NCI-H2081 (cell line): ENCODE measurements at places on chromosomes 2 and 18.

- DNase-seq = no peak
Measured at GRCh38 chr18:13568443-13569392, 157.6 kb downstream of the FAM210A start.

GRCh38 chr2:54949431-54949830, 100.8 kb downstream of the RTN4 start:
- no peak for DNase-seq

- no peak for DNase-seq
Measured at GRCh38 chr2:232203936-232204335, 174.6 kb upstream of the ALPP start.

GRCh38 chr2:44777036-44777435, 164.5 kb upstream of the SIX3 start:
- DNase-seq = peak; percentile 43

DNA sequence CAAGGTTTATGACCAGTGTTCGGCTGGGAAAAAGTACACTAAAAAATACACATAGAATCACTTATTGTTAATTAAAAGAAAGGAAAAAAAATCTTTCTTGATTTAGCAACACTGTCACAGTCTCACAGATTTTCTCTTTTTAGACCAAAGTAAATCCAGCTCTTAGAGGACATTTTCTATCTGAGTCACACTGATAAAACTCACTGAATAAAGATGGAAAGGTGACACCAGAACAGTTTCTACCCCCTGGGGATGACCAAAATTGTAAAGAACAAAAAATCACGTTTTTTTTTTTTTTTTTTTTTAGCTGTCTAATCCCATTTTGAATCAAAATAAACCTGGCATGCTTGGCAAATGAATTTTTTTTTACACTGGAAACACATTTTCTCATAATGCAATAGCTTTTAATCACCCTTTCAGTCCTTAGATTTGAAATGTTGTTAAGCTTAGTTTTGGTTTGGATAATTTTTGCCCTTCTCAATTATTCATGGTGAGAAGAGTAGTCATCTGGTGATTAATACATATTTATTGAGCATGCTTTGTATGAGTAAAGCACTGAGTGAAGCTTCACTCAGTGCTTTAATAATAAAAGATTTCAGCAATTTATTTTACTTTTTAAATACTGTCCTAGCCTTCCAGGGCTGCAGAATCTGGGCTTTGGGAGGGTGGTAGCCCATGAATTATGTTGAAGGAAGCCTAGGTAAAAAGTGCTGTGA, 886.3 kb downstream of the SLC4A3 start:
- no peak for DNase-seq
